ENCODE measurements at places on chromosomes 13 and 19. TPM values are rescaled to one million over a fixed set of nuclear protein-coding genes. Genes with fewer than 3 reads are reported as not detected.
A peak's percentile ranks its signal among the peaks of the same experiment; 100 is the strongest.

The PGLYRP2 gene
- total RNA-seq: not detected

- no peak for DNase-seq
Measured at GRCh38 chr13:110173247-110173818, 133.6 kb downstream of the COL4A1 start.

DNA sequence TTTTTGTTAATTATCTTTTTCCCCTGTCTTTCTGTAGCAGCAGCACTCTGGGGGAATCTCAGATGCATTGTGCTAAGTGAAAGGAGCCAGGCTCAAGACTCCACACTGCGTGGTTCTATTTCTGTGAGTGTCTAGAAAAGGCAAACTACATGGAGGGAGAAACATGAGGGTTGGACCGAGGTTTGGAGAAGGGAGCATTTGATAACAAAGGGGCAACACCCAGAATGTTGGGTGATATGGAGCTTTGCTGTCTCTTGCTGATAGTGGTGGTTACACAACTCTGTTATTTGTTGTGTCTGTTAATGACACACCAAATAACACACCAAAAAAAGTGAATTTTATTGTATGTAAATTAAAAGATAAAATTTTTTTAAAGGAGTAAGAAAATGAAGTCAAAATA, 107.8 kb downstream of the COL4A2 start:
- no peak for DNase-seq

The NANOS3 gene
- 0.92 TPM for total RNA-seq

The PSG2 gene
- not detected for total RNA-seq

GRCh38 chr13:111945086-111945485, 121.9 kb upstream of the SOX1 start:
- DNase-seq: no peak

- DNase-seq: peak; percentile 33
Measured at GRCh38 chr19:35204799-35205732, 23.5 kb downstream of the FAM187B start.

DNA sequence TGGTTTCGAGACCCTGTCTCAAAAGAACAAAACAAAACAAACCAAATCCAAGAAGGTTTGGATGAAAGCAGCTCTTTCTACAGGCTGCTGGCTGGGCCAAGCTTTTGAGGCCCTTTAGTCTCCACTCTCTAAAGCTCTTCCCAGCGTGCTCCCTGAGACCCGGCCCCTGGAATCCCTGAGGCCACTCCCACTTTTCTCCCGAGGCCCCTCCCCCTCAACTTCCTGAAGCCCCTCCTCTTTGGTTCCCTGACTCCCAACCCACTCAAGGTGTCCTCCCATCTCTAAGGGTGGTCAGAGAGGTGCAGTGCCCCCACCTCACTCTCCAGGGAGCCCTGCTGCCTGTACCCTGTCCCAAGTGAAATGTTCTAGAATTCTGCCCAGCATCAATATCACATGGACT, 10.6 kb downstream of the ERICH6B start:
- no peak for DNase-seq

The MCF2L gene
- total RNA-seq: 47.5 TPM

GRCh38 chr13:85216576-85216975, 582.6 kb downstream of the SLITRK6 start:
- no peak for DNase-seq

DNA sequence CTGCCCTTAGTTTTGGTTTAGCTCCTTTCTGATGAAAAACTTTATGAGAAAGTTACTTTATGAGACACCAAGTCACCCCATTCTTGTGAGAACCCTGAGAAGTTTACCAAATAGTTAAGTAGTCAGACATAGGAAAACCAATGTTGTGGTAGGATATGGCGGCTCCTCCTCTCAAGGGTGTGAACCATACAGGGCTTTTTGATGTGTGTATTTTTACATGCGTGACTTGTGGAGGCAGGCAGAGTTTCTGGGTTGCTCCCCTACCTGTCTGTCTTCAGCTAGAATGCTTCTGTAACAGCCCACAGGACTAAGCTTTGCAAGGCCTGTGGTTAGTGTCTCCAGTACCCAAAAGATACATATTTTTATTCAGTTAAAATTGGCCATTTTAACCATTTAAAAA, 18.3 kb downstream of the UBAC2 start:
- no peak for DNase-seq

DNA sequence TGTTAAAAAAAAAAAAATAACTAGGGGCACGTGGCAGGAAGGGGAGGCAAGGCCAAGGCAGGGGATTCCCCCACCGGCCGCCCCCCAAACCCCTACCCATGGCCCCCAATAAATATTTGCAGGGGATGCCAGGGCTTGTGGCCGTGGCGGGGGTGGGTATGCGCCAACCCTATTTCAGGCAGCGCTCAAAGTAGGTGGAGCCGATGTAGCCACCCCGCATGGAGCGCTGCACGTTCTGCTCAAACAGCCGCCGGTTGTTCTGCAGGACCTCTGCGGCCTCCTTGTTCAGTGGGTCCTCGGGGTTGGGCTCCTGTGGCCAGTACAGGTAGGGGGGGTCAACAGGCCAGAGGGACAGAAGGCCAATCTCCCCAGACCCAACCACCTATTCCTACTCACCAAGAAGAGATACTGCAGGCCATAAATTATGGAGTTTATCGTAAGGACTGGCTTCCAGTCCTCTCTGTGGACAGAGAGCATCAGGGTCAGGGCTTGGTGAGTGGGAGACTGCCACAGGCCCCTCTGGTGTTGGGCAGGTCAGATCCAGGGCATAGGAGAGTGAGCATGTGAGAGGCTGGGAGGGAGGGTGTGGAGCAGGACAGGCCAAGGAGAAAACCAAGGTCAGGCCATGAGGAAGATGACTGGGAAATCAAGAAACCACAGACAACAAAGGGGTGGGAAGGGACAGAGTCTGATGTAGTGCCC, 1.2 kb upstream of the CHMP2A start:
- no peak for DNase-seq

DNA sequence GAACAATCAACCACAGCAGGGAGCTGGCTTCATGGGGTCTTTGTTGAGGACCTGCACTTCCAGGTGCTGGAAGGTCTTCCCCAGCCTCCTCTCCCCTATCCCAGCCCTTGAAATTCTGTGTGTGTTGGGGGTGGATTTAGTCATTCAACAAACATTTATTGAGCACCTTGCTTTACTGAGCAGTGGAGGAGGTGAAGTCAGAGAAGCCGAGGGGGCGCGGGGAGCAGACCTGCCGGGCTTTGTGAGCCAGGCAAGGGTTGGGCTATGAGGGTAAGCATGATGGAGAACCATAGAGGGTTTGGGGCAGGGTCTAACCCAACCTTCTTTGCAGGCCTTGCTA, 3.5 kb upstream of the C19orf85 start:
- DNase-seq: peak; percentile 6

GRCh38 chr13:64471916-64472315, 2758.2 kb downstream of the PCDH9 start:
- no peak for DNase-seq

DNA sequence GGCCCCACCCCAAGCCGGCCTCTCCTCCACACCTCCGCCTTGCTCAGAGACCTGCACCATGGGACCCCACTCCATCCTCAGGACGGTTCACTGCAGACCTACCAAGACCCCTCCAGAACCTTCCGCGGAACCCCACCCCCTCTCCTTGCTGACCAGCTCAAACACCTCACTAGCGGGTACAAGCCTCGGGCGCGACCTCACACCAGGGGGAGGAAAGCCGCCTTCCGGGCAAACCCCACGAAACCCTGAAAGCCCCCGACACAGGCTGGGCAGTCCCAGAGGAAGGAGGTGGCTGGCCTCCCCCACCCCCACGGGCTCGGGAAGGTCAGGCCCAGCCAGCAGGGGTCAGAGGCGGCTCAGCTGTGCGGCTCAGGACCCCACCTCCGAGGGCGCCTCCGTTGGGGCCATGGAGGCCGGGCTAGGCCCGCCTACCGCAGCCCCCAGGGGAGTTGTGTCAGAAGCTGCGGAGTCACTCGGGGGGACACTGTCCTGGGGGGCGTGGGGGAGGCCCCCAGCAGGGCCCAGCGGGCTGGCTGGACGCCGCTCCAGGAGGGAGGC, 9.8 kb downstream of the GRIN3B start:
- DNase-seq: no peak

- DNase-seq: no peak
Measured at GRCh38 chr19:16228637-16229321, 31.1 kb downstream of the AP1M1 start.

DNA sequence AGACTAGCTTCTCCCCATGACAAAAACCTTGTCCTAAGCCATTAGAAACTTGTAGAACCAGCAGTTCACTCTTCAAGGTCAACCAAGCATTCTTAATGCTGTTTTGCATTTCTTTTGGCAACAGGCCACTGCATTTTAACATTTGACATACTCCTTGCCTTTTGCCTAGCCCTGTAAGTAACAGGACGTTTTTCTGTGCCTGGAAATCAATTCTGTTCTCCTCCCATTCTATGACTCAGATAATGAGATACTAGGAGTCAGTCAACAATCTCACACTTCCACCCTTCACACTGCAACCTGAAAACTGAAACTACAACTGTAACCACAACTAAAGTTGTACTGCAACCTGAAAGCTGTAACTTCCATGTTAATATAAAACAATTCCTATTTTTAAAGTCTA, 268.7 kb downstream of the MZT1 start:
- no peak for DNase-seq

- no peak for DNase-seq
Measured at GRCh38 chr13:19023115-19023514, 158.5 kb downstream of the TUBA3C start.

DNA sequence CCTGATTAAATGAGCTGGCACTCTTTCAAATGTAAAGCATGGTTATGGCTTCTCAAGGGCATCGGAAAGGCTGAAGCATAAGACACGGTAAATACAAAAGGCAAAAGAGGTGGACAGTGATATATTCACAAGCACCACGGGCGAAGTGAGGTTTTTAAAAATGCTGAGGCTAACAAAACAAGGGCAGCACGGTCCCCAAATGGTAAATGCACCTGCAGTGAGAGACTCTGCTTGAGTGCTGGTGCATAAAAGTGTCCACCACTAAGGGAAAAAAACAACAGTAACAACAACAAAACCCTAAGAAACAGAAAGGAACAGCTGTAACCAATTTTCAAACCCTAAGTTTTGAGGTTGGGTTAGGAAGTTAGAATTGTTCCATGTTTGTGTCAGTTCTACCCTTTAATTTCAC, 234.9 kb downstream of the PCDH9 start:
- DNase-seq: no peak

DNA sequence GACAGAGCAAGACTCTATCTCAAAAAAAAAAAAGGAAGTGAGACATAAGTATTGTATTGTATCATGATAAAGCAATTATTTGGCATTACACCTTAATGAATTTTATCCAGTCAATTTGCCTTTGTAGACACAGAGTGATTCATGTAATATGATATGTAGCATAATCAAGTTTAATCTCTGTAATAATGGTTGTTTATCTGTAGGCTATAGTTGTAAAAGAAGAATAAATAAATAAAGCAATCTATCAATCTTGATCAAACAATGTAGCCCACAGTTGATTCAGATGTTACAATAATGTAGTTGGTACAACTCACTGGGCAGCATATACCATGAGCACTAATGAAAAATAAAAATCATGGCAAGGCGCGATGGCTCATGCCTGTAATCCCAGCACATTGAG, 28.5 kb upstream of the CEACAM20 start:
- DNase-seq: no peak

The POLD1 gene
- total RNA-seq: 4.2 TPM

GRCh38 chr13:95185851-95186250, 115.4 kb downstream of the ABCC4 start:
- no peak for DNase-seq

GRCh38 chr13:38804536-38804935, 117.7 kb downstream of the FREM2 start:
- no peak for DNase-seq

- DNase-seq: no peak
Measured at GRCh38 chr19:50510121-50510670, 795 bp downstream of the JOSD2 start.

The SPACA4 gene
- not detected for total RNA-seq

DNA sequence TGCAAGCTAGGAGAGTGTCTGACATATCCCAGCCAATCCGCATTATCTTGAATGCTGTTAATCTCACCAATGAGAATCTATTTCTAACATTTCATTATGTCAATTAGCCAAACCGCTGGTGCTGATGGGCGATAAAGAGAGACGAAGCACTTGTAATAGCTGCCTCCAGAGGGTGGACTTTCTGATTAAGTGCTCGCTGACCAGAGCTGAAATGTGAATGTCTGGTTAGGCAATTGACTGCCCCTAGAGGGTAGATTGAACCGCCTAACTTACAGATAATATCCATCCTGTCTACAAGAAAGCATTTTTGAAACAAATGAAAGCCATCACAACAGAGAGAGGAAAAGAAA, 552 bp upstream of the GRWD1 start:
- peak; percentile 47 for DNase-seq

DNA sequence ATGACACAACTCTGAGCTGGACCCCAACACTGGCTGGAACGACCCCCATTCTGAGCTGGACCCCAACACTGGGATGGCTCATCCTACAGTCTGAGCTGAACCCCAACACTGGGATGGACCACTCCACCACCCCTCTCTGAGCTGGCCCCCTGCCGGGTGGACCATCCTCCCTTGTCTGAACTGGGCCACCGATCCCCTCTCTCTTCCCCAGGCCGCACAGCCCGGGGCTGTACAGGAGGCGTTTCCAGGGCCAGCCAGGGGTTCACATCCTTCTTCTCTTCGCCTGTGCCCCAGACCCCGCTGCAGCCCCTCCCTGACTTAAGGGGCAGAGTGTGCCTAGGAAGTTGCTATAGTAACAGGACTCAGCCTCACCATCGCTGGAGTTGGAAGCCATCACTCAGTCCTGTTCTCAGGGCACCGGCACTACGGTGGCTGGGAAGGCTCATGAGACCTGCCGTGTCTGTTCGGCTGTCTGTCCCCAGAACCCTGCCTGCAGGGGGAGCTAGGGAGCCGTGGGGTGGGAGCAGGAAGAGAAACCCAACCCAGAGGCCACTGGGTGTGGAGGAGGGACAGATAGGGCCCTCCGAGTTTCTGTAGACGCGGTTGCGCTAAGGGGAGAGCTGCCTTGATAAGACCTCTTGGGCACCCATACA, 3.7 kb downstream of the PRKACA start:
- DNase-seq: peak; percentile 54

The GRIK5 gene
- 3.0 TPM for total RNA-seq

GRCh38 chr13:24511816-24512196, 772 bp downstream of the PARP4 start:
- DNase-seq: no peak

Data from heart right ventricle (tissue), 16 donors.